ENCODE measurements at places on chromosomes 1 and 21.

- DNase-seq: no peak
These were observed 10.6 kb downstream of the GJA5 start for GRCh38 chr1:147749792-147750191.

GRCh38 chr1:212971312-212971711 lies 21.0 kb downstream of the VASH2 start:
- no peak for DNase-seq

- DNase-seq: peak; percentile 70
These were observed 173.4 kb upstream of the HMCN1 start for GRCh38 chr1:185560760-185561159.

GRCh38 chr1:112633628-112634027 lies 14.0 kb downstream of the CAPZA1 start:
- DNase-seq: no peak

- DNase-seq: no peak
These were observed 20.9 kb downstream of the LAMC1 start for GRCh38 chr1:183043872-183044854.

DNA sequence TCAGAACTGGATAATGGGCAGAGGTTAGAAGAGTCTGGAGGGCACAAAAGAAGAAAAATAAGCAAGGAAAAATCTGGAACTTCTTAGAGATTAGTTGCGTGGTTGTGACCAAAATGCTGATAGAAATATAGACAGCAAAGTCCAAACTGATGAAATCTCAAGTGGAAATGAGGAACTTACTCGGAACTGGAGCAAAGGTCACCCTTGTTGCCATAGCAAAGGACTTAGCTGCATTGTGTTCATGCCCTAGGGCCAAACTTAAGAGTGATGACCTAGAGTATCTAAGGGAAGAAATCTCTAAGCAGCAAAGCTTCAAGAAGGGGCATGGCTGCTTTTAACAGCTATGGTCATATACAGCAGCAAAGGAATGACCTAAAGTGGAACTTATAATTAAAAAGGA lies 180.0 kb downstream of the TTLL7 start:
- DNase-seq: peak; percentile 52

- DNase-seq: no peak
These were observed 56.5 kb downstream of the GALNT2 start for GRCh38 chr1:230123280-230124185.

DNA sequence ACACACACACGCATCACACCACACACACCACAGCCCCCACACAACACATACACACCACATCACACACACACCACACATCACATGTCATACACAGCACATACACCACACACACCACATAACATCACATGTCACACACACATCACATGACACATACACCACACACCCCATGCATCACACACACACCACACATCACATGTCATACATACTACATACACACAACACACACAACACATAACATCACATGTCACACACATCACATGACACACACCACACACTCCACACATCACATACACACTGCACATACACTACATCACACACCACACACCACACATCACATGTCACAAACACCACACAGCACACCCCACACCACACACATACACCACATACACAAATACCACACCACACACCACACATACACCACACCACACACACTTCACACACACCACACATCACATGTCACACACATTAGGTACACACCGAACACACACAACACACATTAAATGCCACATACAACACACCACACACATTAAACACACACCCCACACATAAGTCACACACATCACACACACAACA lies 1.8 kb downstream of the LYPD8 start:
- no peak for DNase-seq

DNA sequence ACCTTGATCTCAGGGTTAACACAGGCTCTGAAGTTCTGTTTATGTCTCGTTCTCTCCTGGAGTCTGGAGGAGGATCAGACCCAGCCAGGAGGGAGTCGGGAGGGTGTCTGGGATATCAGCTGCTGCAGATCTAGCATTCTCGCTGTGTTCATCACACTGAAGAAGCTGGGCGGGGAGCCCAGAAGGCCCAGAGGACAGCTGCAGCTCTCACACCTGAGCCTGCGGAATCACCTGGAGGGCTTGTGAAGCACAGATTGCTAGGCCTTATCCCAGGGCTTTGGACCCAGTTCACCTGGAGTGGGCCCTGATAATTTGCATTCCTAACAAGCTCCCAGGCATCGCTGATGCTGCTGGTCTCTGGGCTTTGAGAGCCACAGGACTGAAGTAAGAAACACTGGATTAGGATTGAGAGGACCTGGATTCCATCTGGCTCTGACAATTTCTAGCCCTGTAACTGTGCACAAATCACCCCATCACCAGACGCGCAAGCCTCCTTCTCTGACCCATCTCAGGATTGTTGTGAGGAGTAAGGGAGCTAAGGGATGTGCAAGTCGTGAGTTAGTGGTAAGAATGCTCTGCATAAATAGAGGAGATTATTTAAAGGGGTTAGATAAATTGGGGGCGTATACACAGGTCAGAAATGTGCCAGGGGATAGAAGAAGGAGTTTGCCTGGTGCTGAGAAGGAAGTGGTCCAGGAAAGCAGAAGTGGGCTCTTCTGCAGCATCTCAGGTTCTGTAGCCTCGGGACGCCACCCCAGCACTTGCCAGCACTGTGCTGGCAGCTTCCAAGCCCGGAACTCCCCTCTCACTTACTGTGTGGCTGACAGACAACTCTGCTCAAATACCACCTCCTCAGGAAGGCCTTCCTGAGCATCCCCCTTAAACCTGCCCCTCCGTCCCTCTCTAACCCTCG lies 19.1 kb downstream of the ABCA4 start:
- DNase-seq: peak; percentile 59

- DNase-seq: no peak
These were observed 38.5 kb downstream of the CAMTA1 start for GRCh38 chr1:6823793-6824192.

DNA sequence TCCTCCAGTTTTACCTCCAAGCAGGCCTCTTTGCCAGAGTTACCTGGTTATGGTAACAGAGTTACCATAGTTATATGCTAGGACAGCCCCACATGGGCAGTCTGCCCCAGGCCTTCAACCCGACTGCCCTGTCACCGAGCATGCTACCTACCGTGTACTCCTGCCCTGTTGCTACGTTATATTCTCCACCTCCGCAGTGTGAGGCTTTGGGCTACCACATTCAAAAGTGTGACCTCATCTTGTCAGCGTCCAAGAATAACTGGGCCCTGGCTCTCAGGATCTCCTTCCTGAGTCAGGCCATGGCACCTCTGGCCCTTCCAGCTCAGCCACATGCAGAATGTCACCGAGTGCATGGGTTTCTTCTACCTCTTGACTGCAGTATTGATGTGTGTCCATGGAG lies 8.9 kb downstream of the MAPKAPK2 start:
- DNase-seq: no peak

DNA sequence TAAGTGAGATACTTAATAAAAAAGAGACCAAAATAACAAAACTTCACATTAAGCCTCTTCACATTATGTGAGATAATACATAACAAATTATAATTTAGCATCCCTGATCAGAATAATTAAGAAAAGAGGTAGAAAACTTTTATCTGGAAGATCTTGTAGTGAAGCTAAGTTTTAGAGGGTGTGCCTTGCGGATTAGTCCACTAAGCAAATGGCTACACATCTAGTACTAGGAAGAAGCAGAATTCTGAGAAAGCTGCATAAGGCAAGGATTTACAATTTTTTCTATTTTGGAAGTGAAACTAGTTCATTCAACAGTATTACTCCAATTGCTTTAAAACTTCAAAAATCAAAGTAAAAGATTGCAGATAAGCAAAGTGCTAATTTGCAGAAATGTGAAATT lies 3.5 kb downstream of the YOD1 start:
- DNase-seq: no peak

- no peak for DNase-seq
These were observed 27.2 kb downstream of the ADAMTS5 start for GRCh38 chr21:26939601-26940111.

DNA sequence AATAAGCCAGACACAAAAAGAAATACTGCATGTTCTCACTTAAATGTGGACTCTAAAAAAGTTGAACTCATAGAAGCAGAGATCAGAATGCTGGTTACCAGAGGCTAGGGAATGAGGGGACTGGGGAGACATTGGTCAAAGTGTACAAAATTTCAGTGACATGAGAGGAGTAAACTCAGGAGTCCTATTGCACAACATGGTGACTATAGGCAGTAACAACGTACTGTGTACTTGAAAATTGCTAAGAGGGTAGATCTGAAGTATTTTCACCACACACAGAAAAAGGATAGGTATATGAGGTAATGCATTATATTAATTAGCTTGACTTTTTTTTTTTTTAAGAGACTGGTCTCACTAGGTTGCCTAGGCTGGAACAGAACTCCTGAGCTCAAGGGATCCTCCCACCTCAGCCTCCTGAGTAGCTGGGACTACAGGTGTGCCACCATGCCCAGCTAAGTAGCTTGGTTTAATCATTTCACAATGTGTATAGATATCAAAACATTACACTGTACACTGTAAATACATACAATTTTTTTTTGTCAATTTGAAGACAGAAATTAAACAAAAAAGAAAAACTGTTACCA lies 7.4 kb downstream of the ZNF496 start:
- DNase-seq: no peak

DNA sequence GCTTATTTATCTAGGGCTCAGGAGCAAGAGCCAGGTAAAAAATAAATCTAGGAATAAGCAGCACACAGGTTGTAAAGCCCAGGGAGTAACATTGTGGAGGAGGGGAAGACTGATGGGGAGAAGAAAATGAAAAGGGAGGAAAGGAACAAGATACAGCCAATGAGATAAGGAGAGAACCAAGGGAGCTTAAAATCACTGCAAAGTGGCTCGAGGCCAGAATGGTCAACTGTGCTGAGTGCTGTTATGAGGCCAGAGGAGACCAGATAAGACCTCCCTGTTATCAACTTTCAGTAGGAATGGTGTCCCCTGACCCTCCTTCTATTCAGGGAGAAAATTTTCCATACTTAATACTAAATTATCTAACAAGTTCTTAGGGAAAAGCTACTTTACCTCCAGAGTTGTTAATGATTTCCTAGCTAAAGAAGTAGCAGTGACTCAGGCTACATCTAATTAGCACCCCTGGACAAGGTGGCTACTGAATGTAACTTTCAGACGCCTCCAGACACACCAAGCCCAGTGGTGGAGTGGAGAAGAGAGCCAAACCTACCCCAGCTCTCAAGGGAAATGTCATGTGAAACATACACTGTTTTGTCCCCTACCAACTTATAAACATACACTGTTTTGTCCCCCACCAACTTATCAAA lies 25.5 kb downstream of the ENAH start:
- DNase-seq: no peak

DNA sequence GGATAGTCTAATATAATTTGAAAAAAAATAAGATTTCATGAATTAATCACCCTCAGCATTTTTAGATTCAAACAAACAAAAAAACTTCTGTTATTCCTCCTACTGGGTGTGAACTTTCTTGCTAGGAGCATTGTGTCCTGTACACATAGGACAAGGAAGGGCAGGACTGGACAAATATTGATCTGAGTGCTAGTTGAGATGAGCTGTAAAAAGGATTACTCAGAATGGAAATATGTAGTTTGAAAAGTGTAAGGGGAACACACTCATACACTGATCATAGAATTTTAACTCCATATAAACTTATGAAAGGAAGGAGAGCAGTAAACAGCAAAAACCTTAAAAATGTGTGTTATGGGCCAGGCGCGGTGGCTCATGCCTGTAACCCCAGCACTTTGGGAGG lies 156.5 kb upstream of the ZNF648 start:
- DNase-seq: no peak

DNA sequence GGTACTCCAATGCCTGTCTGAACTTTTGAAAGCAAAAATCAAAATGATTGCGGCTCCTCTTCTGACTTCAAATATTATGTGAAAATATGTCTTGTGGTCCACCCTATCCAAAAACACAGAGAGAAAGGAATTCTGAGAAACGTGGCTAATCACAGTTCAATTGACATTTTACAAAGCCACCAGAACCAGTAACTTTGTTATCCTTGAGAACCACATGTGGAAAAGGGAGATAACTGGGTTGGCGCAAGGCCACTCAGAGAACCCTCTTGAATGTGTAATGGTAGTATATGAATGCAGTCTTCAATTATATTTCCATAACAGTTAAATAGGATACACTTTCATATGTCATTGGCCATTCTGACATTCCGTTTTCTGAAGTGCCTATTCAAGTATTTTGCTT lies 1030.0 kb upstream of the TMPRSS15 start:
- no peak for DNase-seq

DNA sequence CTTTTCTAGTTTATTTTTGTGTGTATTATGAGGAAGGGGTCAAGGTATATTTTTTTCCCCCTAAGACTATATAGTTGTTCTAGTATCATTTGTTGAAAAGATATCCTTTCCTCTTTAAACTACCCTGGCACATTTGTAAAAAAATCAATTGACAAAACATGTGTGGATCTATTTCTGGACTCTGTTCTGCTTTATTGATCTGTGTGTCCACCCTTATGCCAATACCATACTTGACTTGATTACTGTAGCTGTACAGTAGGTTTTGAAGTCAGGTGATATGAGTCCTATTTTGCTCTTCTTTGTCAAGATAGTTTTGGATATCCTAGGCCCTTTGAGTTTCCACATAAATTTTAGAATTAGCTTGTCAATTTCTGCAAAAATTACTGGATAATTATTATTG lies 21.2 kb upstream of the SOX13 start:
- DNase-seq: no peak

DNA sequence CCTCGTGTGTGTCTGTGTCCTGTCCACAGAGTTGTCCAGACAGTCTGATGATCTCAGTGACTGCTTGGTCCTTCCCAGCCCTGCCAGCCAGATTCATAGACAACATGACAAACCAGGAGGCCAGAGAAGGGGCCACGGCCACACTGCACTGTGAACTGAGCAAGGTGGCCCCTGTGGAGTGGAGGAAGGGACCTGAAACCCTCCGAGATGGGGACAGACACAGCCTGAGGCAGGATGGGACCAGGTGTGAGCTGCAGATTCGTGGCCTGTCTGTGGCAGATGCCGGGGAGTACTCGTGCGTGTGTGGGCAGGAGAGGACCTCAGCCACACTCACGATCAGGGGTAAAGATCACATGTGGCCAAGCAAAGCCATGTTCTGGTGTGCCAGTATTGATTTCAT lies 96.4 kb downstream of the OBSCN start:
- DNase-seq: no peak

DNA sequence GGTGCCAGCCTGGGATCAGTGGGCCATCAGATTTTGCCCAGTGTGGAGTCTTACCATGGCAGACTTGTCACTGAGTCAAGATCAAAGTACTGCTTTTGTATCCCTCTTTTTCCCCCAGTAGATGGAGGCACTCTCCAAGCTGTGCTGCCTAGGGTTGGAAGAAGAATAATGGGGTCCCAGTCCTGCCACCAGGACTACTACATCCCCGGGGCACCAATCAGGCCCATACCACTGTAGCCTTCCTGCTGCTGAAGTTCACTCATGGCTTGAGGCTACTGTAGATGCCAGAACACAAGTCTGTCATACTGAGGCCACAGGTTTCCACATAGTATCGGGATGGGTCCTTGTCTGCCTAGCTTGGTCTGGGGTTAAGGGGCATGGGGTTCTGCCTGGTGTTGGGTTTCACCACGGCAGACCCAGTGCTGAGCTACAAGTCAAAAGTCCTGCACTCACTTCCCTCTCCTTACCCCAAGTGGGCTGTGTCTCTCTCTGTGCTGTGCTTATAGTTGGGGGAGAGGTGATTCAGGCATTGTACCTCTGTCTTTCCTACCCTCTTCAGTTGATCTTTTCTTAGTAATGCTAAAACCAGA lies 53.4 kb downstream of the PKN2 start:
- DNase-seq: no peak

- peak; percentile 96 for DNase-seq
These were observed 7.2 kb upstream of the SEMA4A start for GRCh38 chr1:156146020-156146768.

GRCh38 chr1:31762726-31763670 lies 1.1 kb downstream of the ADGRB2 start:
- peak; percentile 38 for DNase-seq

GRCh38 chr1:213899413-213899812 lies 88.4 kb upstream of the PROX1 start:
- peak; percentile 22 for DNase-seq
